ENCODE measurements at places on chromosomes 5 and 9.

GRCh38 chr9:124839612-124840299 lies 13.5 kb upstream of the WDR38 start:
- DNase-seq, result no peak

GRCh38 chr5:39544941-39545340 lies 120.2 kb upstream of the DAB2 start:
- DNase-seq, result no peak

- no peak for DNase-seq
These were observed 24.8 kb downstream of the ABLIM3 start for GRCh38 chr5:149166128-149166527.

DNA sequence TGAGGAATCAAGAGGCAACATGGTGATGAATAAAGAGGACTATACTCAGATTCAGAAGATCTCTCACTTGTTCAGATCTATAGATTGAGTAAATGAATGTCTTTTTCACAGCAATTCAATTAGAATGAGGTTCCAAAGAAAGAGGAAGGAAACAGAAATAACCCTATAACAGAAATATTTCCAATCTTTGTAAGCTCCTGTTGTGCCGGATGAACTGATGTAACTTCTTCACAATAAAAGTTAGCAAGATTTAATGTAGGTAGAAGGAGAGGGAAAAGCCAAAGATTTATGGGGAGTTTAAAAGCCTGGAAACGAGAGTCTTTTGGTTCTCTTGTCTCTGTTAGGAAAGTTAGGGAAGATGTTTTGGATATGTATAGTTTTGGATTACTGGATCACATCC lies 92.1 kb downstream of the PBX3 start:
- no peak for DNase-seq

DNA sequence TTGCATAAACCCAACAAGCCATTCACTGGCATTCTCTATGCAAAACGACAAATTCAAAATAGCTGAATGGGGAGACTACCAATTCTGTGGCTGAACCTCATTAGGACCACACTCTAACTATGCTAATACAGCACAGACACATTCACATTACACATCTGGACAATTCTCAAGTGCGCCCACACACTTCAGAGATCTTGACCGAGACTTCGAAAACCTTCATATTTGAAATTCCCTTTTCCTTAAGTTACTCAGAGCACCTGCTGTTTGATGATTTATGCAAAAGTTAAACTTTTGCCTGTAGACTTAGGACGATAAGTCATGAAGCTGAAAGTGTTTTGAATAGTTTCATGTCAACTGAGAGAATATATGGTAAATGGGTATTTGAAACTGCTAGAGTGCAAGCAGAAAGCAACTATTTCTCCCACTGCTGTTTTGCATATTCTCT lies 111.9 kb downstream of the FBN2 start:
- DNase-seq, result peak; percentile 69

DNA sequence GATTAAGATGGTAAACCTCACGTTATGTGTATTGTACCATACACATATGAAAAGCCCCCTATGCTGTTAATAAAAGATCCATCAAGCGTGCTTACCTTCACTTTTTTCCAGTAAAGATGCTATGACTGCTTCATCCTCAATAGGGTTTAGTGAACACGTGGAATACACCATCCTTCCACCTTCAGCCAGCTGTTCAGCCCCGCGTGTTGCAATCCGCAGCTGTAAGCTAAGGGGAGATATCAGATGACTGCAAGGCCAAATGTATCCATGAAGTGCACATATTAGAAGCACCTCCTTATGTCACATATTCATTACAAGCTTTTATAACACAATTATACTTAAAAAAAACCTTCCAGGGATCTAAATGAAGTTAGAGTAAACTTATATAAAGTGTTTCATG lies 16.2 kb downstream of the NSUN2 start:
- DNase-seq, result no peak

DNA sequence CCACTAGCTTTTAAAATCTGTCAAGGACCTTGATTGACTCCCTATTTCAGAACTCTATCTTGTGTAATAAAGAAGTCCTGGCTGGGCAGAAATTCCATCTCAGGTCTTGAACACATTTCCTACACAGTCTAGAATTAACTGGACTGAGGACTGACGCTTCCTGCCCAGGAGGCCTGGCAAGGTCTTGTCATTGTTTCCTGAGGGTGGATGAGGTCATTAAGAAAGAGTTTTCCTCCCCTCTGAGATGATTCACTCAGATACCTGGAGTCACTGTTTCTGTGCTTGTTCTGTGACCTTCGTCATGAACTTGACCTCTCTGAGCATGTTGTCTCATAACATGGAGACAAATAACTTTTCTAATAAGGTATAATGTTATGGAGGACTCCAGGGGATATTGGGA lies 10.0 kb downstream of the MTAP start:
- DNase-seq, result no peak

DNA sequence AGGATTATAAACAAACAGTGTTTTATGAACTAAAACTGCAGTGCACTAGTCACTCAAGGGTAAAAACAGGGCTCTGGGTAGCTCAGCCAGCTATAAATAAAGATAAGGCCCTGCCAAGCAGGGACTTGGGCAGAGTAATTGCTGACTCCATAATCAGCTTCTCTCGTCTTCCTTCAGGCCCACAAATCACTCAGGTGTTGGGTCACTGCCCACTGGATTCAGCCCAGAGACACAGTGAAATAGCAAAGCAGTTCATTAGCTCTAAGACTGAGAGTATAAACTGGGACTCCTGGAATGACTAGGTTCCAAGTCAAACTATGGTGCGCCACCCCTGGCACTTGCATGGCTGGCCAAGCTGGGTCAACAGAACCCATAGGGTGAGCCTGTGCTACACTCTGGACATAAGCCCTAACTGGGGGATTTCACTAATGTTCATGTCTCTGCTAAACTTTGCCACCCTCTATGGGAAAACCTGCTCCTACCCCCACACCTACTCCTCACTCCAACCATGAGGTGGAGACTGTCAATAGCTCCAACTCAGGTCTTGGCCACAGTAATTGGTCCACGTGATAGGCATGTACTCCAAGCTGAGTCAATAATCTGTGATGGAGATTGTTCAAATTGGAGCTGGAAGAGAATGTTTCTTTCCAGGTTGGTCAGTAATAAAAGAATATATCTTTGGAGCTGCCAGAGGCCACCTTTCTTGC lies 158.5 kb downstream of the SLIT3 start:
- DNase-seq, result no peak

Data from NCI-H526 (cell line).